ENCODE measurements at places on chromosomes 16 and 17. TPM values are rescaled to one million over a fixed set of nuclear protein-coding genes. Genes with fewer than 3 reads are reported as not detected.

DNA sequence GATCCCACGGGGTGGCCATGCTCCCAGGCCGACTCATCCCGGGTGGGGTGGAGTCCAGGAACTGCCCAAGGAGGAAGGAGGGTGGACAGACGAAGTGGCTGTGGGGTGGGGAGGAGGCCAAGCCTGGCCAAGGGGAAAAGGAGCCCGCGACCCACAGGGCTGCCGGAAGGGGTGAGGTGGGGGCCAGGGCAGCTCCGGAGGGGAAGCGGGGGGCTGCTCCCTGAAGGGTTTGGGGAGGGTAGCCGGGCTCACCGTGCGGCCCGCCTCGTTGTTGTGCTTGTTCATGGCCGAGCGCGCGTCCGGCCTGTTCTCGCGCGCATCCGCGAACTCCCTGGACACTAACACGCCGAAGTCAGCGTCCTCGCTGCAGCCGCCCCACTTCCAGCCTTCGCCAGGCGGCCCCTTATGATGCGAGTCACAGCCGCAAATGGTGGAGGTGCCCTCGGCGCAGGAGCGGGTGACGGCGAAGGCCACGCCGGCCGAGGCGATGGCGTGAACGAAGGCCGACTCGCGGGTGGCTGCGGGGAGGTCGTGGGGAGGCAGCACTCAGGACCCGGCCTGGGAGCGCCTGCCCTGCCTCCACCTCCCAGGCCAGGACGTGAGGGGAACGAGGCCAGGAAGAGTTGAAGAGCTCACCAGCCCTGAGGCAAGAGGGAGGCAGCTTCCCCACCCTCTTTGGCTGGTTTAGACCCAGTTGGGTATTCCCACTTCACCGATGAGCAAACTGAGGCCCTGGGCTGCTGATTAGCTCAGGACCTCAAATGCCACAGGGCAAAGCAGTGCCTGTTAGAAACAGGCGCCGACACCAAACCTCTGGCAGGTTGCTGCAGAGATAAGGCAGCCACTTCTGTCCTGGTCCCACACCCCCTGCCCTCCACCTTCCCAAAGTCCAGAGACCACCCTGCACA is 48.7 kb downstream of the WNT3 start:
- peak; percentile 18 for DNase-seq

Gene MPP3
- total RNA-seq, result not detected

GRCh38 chr16:976389-976931 is 5.1 kb upstream of the SOX8 start:
- peak; percentile 53 for DNase-seq

Gene SAP30BP
- total RNA-seq, result 97.0 TPM

GRCh38 chr17:48187872-48188608 is 80.5 kb downstream of the SNX11 start:
- no peak for DNase-seq

DNA sequence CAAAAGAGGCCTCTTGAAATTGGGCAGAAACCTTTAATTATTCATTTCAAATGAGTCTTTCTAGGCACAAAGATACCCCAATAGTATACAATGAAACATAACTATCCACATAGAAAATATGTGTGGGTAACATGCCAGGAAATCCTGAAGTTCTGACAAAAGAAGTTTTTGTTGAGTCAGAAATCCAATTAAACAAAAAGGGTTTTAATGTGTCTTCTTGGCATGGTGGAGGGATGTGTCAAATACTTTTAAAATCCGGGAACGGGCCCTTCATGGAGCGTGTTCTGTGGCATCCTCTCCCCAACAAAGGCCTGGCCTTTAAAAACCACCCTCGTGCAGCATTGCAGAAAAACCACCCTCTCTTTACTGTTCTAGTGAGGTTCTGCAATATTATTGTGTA is 14.2 kb downstream of the CDRT4 start:
- no peak for DNase-seq

Gene HBQ1
- total RNA-seq, result not detected

GRCh38 chr17:63978272-63979200 is 5.8 kb upstream of the SCN4A start:
- DNase-seq, result no peak

Gene KRT9
- total RNA-seq, result not detected

GRCh38 chr16:86818671-86819532 is 240.6 kb downstream of the FOXL1 start:
- DNase-seq, result no peak

Measured in activated T-cell treated with anti-CD3 and anti-CD28 coated beads, Interleukin-2, amount 50 U/mL, for 72 hours (primary cell).